ENCODE measurements at places on chromosomes 12 and 14.
A peak's percentile ranks its signal among the peaks of the same experiment; 100 is the strongest.

- DNase-seq = no peak
These were observed 7.6 kb upstream of the FITM1 start for GRCh38 chr14:24122898-24123297.

- DNase-seq = no peak
These were observed 36.0 kb downstream of the CACNA2D4 start for GRCh38 chr12:1882405-1882804.

GRCh38 chr14:76947838-76948184 is 80.7 kb downstream of the IRF2BPL start:
- no peak for DNase-seq

DNA sequence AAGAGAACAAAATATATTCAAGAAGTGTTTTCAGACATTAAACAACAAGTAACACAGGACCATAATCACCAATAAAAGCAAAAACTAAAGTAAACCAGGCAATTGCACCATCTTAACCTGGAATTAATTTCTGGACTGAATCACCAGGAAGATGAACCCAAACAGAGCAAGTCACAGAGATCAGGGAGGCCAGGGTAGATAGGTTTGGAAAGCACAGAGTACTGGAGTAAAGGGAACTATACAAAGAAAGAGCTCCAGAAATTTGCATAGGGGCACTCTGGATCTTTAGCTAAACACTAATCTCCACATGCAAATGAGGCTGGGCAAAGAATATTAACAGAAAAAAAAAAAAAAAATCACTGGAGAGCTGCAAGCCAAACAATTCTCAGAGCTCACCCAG is 84.7 kb downstream of the NUAK1 start:
- DNase-seq = no peak

GRCh38 chr12:13864081-13864673 is 117.2 kb downstream of the GRIN2B start:
- DNase-seq = peak; percentile 68

DNA sequence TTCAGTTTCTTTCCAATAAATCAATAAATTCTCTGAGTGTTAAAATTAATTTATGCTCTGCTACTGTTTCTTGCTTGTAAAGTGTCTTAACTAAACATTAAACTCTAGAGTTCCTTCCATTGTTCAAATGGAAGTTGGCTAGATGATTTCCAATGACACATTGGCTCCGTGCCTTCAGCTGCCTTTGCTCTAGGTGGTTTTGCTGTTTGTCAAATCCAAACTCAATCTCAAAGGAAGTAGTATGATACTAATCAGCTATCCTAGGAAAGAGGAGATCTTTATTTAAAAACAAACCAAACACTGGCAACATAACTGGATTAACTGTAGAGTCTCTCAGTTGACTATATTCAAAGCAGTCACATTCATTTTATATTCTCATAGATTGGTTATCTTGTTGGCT is 356.4 kb downstream of the FOXG1 start:
- no peak for DNase-seq

GRCh38 chr12:119758722-119759121 is 90.8 kb downstream of the PRKAB1 start:
- no peak for DNase-seq

GRCh38 chr12:109130297-109131153 is 14.1 kb downstream of the ACACB start:
- peak; percentile 30 for DNase-seq

DNA sequence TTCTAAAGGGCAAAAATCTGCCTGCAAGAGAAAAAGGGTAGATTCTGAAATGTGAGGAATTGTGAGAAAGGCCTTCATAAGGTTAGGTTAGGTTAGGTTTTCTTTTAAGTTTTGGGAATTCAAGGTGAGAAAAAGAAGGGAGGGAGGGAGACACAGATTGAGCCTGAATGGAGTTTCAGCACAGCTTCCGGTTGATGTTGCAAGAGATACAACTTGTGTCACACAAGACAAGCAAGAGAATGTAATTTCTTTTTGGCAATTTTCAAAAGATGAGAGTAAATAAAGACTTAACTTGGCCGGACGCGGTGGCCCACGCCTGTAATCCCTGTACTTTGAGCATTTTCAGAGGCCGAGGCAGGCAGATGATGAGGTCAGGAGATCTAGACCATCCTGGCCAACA is 63.8 kb downstream of the CPSF2 start:
- DNase-seq = no peak

DNA sequence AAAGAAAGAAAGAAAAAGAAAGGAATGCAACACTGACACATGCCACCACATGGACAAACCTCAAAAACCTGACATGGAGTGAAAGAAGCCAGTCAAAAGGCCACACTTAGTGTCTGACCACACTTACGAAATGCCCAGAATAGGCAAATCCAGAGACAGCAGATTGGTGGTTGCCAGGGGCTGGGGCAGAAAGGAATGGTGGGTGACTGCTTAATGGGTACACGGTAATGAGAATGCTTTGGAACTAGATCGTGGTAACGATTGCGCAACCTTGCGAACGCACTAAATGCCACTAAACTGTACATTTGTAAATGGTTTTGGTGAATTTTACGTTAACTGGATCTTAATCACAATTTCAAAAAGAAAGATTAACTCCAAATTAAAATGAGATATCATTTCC is 39.5 kb downstream of the SCARB1 start:
- no peak for DNase-seq

- peak; percentile 9 for DNase-seq
These were observed 5.1 kb downstream of the GPRC5D start for GRCh38 chr12:12946686-12947355.

- peak; percentile 80 for DNase-seq
These were observed 33.7 kb upstream of the DLK1 start for GRCh38 chr14:100692859-100693558.

DNA sequence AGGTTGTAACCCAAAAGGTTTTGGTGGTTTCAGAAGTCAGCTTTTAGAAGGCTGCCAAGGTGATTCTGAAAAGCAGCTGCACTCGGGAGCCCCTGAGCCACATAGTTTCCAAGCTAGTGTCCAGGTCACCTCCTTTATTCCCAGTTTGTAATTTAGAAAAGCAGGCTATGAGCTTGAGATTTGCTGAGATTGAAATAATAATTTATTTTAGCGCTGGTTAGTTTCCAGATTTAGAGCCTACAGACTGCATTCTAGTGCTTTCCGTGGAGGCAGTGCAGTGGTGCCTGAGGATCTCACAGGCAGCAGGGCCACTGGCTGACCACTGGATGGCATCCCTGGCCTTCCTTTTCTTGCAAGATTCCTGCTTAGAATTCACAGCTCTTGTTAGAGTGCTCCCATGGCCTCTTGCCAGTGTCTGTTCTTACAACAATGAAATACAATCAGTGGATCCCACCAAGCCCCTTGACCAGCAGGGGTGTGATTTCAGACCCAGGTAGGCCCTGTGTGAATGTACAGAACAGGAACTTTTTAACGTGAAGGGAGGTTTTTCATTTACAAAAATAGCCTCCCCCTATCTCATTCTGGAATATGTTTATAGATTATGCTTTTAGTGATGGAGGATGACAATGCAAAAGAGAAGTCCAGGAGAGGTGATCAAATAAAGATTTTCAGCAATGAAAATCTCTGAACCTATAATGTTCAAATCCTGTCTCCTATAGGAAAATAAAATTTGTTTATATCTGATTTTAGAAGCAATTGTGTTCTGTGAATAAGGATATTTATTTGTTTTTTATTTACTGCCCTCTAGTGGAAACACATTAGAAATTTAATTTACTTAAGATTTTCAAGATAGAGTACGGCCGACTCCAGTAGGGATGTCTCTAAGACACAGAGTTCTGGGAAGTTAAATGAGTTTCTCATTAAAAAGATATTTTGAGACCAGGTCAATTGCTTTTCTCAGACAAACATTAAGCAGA is 362.1 kb upstream of the STXBP6 start:
- DNase-seq = no peak

DNA sequence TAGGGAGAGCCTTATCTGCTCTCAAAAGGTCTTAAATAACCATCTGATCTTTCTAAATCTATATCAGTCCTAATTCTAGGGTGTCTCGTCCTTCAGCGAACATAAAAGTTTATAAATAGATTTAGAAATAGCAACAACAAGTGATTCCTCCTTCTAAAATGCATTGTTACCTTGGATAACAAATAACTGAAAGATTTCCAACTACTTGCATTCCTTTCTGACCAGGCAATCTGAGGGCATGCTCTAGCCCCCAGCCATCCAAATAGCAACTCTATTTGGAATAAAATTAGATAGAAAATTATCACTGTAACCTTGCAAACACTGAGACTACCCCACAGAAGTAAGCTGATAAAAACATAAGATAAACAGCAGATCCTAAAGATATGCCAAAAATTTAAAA is 21.8 kb upstream of the KRR1 start:
- no peak for DNase-seq

DNA sequence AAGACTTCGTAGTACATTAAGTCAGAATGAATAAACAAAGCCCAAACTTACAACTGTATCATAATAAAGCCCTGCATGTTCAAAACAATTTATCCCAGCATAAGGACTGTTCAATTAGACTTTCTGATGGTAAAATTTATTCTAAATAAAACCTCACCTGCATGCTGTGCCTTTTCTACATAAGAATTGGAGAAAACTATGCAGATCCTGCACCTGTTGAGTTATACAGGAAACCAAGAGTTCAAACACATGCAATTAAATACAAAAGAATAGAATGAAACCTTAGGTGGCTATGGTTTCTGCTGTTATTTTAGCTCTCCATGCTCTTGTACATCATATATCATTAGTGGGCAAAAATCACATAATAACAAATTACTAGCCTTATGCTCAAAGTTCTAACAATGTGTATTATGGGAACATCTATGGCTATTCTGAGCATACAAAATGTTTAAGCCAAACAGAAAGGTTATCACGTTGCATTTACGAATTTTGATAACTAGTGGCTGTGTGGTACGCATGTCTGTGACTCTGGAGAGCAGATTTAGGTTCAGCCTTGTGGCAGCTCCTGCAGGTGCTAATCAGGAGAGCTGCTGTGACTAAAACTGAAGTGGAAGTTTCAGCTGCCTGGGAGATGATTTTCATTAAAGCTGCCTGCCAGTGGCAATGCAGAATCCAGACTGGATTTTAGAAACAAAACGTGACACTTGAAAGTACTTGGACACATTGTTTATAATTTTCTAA is 36.1 kb upstream of the LRFN5 start:
- DNase-seq = no peak

DNA sequence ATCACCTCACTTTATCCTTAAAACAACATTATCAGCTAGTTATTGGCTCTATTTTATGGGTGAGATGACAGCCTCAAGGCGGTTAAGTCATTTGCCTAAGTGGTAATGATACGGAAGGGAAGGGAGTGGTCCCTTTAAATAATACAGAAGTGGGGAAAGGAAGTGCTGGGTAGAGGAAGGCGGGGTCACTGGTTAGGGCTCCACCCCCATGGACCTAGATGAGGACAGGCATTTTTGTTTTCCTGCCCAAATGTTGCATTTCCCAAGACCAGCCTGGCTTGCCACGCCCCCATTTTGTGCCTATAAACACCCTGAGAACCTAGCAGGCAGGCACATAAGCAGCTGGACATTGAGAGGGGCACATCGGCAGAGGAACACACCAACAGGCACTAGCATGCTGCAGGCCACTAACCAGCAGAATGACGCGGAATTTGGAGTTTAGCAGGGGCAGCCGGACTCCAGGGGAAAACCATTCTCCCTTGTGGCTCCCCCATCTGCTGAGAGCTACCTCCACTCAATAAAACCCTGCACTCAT is 100.9 kb downstream of the EPS8 start:
- peak; percentile 95 for DNase-seq
